ENCODE measurements at places on chromosomes 2 and 18. TPM values are rescaled to one million over a fixed set of nuclear protein-coding genes. Genes with fewer than 3 reads are reported as not detected.

NYAP2 gene
- not detected for total RNA-seq

CABLES1 gene
- total RNA-seq: 7.7 TPM

UNC80 gene
- not detected for total RNA-seq

RAB17 gene
- 41.8 TPM for total RNA-seq

DNA sequence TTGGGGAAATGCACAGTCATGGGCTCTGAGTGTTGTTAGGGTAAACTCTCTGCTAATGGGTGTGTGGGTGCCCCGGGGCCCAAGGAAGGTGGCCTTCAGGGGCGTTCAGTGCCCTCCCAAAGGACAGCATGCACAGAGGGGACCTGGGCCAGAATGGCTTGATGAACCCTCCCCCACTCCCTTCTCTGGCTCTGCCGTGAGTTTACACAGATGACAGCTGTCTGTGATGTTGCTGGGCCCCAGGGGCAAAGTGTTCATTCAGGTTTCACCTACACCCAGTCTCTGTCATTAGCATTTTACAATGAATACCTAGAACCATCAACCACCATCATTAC is 3.2 kb downstream of the NPPC start:
- H3K27ac ChIP-seq: no peak overlapping the region
- peaks cover 8% of the 10 kb centered on the region for H3K4me1 ChIP-seq
- no peak for DNase-seq
- no peak overlapping the region for H3K4me3 ChIP-seq
- no peaks in the 10 kb centered on the region for H3K36me3 ChIP-seq

- DNase-seq: no peak
- no peaks in the 10 kb centered on the region for H3K27me3 ChIP-seq
- peaks cover 39% of the 10 kb centered on the region for H3K4me1 ChIP-seq
- no peak overlapping the region for H3K4me3 ChIP-seq
- peak overlapping the region; percentile 79 for H3K27ac ChIP-seq
Observed at GRCh38 chr2:36560726-36561125, 37.2 kb downstream of the FEZ2 start.

DNA sequence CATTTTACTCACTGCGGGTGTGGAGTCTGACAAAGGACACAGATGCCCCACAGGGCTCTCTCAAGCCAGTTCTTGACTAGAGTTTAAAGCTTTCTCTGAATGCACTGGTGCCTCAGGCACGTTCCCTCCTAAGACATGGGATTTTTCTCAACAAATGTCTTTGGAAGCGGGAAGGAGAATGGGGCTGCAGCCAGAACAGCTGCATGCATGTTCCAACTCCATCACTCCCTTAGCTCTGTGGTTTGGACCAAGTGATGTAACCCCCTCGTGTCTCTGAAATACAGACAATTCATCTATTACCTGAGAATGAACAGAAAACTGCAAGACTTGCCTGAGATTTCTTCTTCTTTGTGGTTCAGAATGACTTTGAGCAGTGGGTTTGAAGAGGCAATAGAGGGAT is 141.7 kb upstream of the SERPINE2 start:
- H3K36me3 ChIP-seq: no peaks in the 10 kb centered on the region
- no peak overlapping the region for H3K27ac ChIP-seq
- no peak for DNase-seq
- no peaks in the 10 kb centered on the region for H3K27me3 ChIP-seq
- no peaks in the 10 kb centered on the region for H3K4me1 ChIP-seq
- no peak overlapping the region for H3K4me3 ChIP-seq
